ENCODE measurements at places on chromosomes 3 and 15.

DNA sequence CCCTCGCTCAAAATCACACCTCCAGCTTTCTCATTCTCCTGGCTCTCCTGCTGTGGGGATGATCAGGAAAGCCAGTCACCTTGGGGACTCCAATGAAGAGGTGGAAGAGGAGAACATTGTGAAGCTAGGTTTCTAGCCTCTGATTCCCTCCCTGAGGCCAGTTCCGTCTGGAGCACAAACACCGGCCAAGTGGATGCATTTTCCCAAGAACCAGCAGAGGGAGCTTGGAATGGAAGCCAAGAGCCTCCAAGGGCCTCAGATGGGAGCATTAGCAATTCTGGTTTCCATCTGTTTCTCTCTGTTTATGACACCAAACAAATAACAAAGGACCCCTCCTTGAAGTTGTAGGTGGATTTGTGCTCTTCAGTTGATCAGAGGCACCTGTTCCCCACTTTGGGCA, 40.6 kb upstream of the NMNAT3 start:
- DNase-seq: peak; percentile 47

GRCh38 chr3:165256554-165257065, 60.4 kb upstream of the SLITRK3 start:
- no peak for DNase-seq

GRCh38 chr3:34683851-34684250, 885.4 kb downstream of the PDCD6IP start:
- peak; percentile 75 for DNase-seq

DNA sequence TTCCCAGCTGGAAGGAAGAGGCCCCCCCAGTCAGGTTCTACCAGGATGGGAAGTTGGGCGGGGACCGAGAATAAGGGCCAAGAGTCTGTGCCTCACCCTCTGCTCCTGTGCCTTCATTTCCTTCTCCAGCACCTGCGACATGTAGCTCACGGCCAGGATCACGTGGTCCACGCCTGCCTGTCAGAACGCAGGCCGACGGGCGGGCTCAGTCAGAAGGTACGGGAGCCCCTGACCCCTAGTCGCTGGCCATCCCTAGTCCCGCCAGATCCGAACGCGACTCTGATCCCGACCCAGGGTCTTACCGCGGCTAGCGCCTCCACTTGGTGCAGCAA, 489 bp downstream of the GMPPB start:
- DNase-seq: peak; percentile 70

GRCh38 chr15:77541421-77542181, 91.1 kb downstream of the LINGO1 start:
- no peak for DNase-seq

- peak; percentile 88 for DNase-seq
Measured at GRCh38 chr15:44536962-44537734, at the start of gene EIF3J. EIF3J (plus strand) TSS chr15:44537147; CDS start chr15:44537195, 48 bp downstream.

GRCh38 chr3:164416491-164417222, 661.6 kb downstream of the SI start:
- DNase-seq: no peak

DNA sequence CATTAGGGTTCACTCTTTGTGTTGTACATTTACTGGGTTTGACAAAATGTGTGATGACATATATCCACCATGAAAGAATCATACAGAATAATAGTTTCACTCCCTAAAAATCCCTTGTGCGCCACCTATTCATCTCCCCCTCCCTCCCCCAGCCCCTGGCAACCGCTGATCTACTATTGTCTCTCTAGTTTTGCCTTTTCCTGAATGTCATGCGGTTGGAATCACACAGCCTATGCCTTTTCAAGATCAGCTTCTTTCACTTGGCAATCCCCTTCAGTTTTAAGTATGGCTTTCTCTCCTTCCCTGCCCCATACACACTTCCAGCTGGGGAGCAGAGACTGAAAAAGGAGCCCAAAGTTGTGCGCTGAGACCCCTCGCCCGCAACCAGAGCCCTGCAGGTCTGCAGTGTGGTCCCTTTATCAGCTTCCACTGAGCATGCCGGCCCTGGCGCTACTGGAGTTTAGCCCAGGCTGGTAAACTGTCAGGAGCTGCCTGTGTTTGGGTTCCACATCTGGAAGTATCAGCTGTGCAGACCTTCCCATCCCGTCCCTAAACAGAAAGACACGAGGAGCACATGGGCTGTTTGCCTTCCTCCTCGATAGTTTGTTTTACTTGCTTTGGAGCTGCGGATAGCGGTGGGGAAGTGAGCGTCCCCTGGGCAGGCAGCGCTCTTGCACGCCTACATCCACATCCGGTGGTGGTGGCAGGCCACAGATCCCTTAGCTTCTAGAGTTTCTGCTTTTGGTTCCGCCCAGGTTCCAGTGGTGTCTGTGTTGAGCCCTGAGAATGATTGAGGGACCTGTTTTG, 12.3 kb downstream of the BOC start:
- no peak for DNase-seq

- peak; percentile 88 for DNase-seq
Measured at GRCh38 chr15:90300988-90301706, 35.7 kb downstream of the NGRN start.

- no peak for DNase-seq
Measured at GRCh38 chr3:157858821-157859220, 247.4 kb downstream of the SHOX2 start.

GRCh38 chr3:122030381-122031122, 8.5 kb upstream of the ILDR1 start:
- no peak for DNase-seq

GRCh38 chr15:67914537-67915460, 75.0 kb upstream of the RNU6-1 start:
- peak; percentile 79 for DNase-seq

DNA sequence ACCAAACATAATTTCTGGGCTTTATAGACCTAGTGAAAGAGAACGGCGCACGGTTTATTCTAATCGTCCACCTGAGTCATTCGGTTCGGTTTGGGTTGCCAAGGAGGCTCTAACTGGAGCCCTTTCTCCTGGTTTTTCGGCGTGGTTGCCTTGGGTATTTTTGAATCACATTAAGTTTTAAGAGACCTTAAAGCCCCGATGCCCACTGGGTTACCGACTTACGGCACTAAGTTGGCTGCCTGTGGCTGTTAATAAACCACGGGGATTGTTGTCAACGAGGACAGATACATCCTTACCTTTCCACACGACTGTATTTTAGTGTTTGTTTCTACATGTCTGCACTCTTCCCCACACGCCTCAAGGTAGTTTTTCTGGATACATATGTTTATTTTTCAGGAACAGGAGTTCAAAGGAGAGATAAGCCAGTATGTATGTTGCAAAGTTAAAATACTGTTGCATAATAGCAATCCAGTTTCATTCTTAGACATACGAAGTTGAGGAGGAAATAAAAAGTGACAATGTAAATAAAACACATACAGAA, 1.2 kb upstream of the ANP32A start:
- DNase-seq: no peak

DNA sequence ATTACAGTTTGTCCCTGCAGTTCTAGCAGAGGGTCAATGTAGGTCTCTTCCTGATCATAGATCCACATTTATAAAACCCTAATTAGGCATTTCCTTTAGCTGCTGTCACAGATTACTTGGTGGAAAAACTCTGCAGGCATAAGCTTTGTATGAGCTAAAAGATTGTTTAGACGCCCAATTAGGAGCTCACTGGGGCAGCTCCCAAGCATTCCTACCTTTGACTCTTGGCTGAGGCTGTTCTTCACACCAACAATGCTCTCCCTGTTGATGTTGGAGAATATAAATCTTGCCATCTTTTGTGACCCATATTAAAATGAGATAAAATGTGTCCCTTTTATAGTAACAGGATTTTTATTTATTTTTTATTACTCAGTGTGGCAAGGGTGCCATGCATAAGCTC, 148.3 kb upstream of the TRIM42 start:
- DNase-seq: no peak

DNA sequence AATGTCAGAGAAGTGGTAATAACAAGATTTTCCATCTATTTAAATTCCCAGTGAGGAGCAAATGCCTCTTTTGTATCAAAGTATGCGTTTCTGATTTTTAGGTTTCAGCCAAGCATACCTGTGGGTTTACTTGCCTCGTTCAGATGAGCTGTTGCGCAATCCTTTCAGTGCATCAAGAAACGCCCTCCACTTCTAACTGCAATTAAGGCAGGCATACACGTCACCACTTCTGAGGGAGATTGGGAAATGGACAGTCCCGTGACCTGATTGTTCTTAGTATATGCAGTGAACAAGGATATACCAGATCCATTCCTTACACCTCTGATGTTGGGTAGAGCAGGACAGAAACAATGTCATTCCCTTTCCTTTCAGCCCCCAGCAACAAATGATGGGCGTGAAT, 219.0 kb downstream of the ITPR1 start:
- no peak for DNase-seq

GRCh38 chr3:111080413-111080812, 8.8 kb downstream of the NECTIN3 start:
- peak; percentile 66 for DNase-seq

Measured in HAP-1 (cell line).